ENCODE measurements at places on chromosomes 6 and 20.

GRCh38 chr6:47044397-47044796 is 2.3 kb upstream of the ADGRF1 start:
- DNase-seq, result no peak

DNA sequence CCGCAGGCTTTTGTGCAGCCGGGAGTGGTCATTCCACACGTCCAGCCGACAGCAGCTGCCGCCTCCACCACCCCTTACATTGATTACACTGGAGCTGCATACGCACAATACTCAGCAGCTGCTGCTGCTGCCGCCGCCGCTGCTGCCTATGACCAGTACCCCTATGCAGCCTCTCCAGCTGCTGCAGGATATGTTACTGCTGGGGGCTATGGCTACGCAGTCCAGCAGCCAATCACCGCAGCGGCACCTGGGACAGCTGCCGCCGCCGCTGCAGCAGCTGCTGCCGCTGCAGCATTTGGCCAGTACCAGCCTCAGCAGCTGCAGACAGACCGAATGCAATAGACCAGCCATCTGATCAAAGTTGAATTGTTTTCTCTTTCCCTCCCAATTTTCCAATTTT is 10.6 kb downstream of the RBM24 start:
- no peak for DNase-seq

DNA sequence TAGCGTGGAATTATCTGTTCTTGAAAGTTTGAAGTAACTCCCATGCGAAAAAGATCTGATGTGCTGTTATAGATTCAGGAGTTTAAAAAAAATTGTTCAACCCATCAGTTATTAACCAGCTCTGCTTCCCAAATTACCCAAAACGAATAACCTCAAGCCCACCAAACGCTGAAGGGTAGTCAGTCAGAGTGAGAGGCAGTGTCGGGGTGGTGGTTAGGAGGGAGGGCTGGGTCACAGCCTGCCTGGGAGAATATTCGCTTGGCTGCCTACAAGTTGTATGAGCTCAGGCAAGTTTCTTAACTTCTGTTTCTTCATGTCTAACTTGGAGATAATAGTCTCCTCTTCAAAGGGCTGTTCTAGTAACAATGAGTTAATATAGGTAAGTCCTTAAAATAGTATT is 114.6 kb downstream of the JPH2 start:
- DNase-seq, result no peak

DNA sequence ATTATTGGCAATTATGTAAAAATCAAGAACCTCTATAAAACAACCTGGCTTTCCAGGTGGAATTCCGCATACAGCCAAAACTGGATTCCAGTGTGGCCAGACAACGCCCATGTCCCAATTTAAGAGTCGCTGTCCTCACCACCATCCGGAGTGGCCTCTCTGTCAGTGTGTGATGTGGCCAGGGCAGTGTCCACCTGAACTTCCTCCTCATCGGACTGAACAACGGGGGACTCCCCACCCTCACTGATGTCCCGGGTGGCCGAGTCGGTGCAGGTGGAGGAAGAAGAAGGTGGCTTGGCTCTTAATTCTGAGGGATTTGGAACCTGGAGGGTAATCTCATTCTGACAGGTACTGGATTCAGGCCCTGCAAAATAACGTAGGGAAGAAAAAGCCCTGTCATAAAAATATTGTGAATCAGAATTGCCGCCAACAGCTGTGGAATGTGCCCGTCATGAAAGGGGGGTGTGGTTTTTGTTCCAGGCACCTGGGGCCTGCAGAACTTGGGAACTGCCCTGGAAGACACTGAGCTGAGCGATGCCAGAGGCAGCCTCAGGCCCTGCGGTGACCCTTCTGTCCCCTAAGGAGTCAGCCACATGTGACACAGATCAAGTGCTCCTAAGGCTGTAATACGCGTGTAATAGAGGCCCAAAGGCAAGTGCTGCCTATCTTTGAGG is 139.8 kb downstream of the DTNBP1 start:
- DNase-seq, result no peak

- no peak for DNase-seq
Measured at GRCh38 chr6:119325559-119326265, 23.8 kb downstream of the MAN1A1 start.

Data from iPS-NIHi11 (cell line).